ENCODE measurements at places on chromosomes 3 and 15. TPM values are rescaled to one million over a fixed set of nuclear protein-coding genes. Genes with fewer than 3 reads are reported as not detected.

DNA sequence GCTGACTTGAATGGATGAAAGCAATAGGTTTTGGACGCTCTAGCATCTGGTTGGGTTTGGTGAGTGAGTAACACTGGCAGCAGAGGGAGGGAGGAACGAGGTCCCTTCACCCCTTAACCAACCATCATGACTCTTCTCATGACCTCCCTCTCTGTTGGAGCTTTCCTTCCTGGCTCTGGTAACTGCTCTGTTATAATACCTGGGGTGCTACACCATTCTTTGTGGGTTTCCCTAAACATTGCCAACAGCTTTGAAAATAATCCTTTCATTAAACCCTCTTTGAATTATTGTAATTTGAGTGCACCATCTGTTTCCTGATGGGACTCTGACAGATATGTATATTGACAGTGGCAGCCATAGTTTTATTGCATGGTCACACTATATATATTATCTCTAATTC, 146.2 kb upstream of the PTPRG start:
- DNase-seq: no peak

DNA sequence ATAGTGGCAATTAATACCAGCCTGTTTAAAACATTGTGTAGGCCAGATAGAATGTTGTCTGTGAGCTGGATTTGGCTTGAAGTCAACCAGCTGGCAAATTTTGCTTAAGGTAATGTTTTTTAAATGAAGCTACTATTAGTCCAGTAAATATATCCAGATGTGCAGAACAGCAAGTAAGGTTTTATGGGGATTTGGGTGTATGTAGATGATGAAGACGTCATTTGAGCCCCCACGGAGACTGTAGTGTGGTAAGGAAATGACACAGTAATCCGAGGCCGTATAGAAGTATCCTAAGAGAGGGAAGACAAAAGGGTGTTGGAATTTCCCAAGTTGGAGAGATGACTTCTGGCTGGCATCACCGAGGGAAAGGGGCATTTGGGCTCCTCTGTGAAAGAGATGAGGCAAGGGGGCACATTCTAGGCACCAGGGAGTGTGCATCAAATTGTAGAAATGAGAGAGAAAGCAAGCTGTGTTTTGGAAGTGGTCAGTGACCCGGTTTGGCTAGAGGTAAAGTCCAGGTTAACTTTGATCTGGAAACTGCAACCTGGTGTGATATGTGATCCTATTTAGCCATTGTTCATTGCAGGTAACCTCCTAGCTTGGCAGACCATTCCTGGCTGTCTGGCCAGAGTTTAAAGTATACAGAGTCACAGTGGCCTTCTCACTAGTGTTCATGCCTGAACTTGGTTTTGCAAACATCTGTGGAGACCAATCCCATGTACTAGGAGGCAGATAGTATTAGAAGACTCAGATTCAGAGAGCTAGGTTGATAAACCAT, 104.2 kb downstream of the ITPR1 start:
- no peak for DNase-seq

The STRIT1 gene
- not detected for total RNA-seq

DNA sequence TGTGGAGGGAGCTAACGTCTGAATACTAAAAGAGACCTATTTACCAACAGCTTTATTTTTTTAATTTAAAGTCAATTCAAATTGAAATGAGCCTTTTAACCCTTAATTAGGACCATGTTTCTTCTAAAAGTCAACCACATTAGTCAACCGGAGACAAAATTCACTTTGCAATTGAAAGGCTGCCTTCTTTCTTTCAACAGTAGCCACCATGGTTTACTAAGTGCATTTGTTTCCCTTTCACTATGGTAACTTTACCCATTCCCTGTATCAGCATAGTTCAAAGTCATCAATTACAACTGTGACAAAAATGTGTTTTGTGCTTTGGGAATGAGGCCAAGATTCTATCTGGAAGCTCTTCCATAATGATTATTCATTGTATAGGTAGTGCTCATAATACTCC, 225.4 kb downstream of the EPHA3 start:
- no peak for DNase-seq

- no peak for DNase-seq
Measured at GRCh38 chr15:96325541-96326327, 4.8 kb upstream of the NR2F2 start.

DNA sequence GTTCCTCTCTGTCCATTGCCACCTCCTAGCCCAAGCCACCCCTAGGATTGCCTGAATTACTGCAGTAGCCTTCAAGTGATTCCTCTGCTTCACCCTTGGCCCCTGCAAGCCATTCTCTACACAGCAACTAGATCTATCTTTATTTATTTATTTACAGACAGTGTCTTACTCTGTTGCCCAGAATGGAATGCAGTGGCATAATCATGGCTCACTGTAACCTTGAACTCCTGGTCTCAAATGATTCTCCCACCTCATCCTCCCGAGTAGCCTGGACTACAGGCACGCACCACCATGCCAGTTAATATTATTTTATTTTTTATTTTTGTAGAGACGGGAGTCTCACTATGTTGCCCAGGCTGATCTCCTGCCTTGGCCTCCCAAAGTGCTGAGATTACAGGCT, 1.9 kb upstream of the JAGN1 start:
- DNase-seq: no peak

GRCh38 chr3:123571264-123571972, 13.4 kb downstream of the HACD2 start:
- DNase-seq: no peak

GRCh38 chr3:123739754-123740153, 144.4 kb downstream of the MYLK start:
- DNase-seq: no peak

GRCh38 chr3:123807820-123808219, 76.3 kb downstream of the MYLK start:
- DNase-seq: no peak

DNA sequence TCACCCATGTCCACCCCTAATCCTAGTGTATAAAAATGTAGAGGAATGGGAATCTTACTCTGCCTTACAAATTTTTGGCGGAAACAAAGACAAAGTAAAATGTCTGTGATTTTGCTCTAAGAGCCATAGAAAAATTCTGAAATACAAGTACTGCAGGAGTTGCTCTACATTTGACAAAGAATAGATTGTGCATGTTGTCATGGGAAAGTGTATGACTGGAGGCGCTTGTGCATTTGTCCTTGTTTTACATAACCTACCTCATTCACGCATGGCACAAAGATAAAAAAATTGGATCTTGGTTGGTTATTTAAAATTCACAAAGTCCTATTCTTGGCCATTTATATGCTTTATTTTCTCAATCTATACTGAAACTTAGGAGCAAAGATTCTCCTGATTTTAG, 2.0 kb upstream of the TUSC7 start:
- no peak for DNase-seq

The ADAMTS9 gene
- total RNA-seq: not detected

The DAZL gene
- total RNA-seq: not detected

DNA sequence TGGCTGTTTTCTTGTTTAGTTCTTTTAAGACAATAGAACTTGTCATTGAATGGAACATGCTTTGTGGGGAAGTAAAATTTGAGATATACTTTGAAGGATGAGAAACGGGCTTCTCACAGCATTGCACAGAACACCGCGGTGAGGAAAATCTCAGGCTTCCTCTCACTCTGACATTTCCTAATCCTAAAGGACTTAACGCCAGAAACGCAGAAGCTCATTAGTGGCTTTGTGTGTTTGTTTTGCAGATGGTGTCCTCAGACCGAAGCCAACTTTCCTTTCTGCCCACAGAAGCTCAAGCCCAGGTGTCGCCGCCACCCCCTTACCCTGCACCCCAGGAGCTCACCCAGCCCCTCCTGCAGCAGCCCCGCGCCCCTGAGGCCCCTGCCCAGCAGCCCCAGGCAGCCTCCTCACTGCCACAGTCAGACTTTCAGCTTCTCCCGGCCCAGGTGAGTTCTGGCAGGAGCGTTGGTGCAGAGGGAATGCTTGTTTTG, 78.9 kb upstream of the BLM start:
- no peak for DNase-seq

DNA sequence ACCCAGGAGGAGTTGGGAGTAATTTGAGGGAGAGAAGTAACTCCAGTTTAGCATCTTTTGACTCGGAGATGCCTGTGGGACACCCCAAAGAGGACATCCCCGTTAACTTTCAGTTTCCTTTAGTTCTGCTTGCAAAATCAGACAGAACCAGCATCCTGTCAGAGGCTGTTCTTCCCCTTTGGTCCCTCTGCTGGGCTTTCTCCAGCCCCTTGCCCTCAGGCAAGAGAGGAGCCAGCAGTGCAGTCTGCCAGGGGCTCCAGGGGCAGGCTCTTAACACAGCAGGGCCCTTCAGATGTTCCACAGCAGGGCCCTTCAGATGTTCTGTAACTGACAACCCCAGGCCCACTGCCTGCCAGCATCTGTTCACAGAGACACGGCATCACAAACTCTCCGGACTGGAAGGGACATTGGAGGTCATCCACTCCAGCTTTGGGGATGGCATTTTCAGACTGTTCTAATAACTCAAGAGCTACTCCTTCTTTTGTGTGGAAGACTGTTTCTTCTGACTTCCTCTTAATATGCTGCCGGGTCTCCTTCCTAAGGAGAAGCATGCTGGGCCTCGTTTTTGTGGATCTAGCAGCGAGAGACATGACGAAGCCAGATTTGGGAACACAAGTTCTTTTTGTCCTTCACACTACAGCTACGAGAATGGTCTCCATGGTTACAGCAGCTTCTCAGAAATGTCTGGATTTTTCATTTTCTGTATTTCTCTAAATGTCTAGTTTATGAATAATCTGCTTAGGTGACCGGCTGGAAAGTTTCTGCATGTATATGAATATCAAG, 51.9 kb downstream of the KY start:
- DNase-seq: no peak

- DNase-seq: peak; percentile 84
Measured at GRCh38 chr3:129026728-129027543, 25.8 kb downstream of the EFCC1 start.

DNA sequence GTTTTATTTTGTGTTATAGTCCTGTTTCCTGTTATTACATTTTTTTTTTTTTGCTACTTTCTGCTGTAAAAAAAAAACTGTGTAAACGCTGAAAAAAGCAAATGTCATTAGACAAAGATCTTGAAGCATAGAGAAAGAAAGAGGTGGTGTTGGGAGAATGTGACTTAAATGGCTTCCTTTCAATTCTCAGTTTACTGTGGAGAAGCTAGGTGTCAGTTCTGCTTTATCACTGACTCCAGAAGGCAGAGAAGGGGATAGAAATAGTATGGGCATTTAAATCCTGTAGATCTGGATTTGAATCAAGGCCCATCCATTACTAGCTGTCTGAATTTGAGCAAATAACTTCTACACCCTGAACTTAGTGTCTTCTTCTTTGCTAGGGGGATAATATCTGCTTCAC, 23.0 kb downstream of the PPM1L start:
- no peak for DNase-seq
